Forelimb muscle (tissue), 1 donor: ENCODE measurements at places on chromosomes 4 and X. TPM values are rescaled to one million over a fixed set of nuclear protein-coding genes. Genes with fewer than 3 reads are reported as not detected.

Gene PCDH7
- polyA plus RNA-seq = 27.3 TPM

Gene USO1
- 236 TPM for polyA plus RNA-seq

Gene PPID
- 43.6 TPM for polyA plus RNA-seq

Gene TKTL2
- not detected for polyA plus RNA-seq

Gene FHIP1A
- 9.3 TPM for polyA plus RNA-seq

Gene PCDH19
- polyA plus RNA-seq = 3.8 TPM

Gene GAGE12F
- polyA plus RNA-seq = not detected

Gene CFP
- polyA plus RNA-seq = 3.0 TPM

Gene SPOCK3
- polyA plus RNA-seq = 0.86 TPM

Gene CENPE
- polyA plus RNA-seq = 4.3 TPM

Gene BEND2
- 0.05 TPM for polyA plus RNA-seq

Gene C4orf36
- polyA plus RNA-seq = not detected

DNA sequence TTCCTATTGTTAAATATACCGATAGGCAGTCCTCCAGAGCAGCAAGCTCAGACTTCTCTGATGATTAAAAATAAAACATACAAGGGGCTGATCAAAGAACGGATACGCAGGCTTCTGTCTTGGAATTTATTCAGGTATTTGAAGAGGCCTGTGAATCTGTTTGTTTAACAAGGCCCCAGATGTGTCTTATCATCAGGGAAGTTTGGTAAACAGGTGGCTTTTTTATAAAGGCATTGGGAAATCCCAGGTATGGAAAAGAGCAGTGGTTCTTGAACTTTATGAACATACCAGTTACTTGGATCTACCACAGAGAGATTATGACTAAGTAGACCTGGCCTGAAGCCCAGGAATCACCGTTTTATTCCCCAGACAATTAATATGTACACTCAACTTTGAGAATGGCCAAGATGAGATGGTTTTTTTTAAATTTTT, 47.9 kb downstream of the SOWAHB start:
- no peak for DNase-seq

- no peak for DNase-seq
Observed at GRCh38 chr4:131534944-131535645, 1614.0 kb upstream of the PCDH10 start.

DNA sequence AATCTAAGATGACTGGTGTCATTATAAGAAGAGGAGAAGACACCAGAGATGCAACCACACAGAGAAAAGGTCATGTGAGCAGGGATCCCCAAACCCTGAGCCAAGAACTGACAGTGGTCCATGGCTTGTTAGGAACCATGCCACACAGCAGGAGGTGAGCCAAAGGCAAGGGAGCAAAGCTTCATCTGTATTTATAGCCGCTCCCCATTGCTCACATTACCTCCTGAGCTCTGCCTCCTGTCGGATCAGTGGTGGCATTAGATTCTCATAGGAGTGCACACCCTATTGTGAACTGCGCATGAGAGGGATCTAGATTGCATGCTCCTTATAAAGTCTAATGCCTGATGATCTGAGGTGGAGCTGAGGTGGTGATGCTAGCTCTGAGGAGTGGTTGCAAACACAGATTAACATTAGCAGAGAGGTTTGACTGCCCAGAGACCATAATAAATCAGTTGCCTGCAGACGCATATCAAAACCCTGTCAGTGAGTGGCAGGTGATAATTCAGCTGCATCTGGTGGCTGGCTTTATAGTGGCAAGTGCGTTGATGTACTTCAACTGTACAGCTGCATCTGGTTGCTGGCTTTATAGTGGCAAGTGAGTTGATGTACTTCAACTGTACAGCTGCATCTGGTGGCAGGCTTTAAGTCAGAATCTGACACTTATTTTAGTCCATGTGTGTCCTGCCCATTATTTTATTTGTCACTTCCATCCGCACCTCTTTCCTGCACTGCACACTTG, 19.8 kb upstream of the CXCL2 start:
- no peak for DNase-seq

GRCh38 chr4:2930135-2930757, 33.0 kb downstream of the NOP14 start:
- DNase-seq = no peak

DNA sequence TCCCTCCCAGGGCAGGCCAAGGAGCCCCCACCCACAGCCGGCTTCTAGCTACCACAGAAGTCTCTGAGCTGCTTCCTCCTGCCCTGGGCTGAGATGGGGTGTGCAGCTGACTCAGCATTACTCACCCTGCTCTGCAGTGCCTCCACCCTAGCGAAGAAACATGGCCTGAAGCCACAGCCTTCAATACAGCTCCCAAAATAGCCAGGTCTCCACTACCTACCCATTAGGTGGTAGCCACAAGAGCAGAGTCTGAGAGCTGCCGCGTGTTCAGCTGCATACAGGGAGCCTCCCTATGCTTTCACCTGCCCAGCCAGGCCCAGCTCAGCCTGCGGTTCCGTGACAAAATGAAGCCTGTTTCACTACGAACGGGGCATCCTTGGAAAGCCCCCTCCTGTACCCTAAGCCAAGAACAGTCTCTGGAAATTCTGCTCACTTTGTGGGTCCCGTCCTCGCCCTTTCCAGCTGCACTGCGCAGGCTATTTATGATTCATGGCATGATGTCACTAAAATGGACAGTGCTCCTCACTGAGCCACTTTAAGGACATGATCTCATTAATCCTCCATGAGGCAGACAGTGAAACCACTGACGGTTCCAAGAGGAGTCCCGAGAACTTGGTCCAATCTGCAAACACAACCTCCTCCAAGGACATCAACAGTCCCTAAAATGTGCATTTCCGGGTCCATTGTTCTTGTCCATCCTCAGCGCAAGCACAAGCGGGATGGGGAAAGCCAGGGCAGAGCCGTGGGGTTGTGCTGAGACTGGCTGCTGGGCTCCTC, 20.2 kb downstream of the WDR1 start:
- no peak for DNase-seq

- no peak for DNase-seq
Observed at GRCh38 chr4:9769321-9769720, 12.1 kb upstream of the DRD5 start.

- no peak for DNase-seq
Observed at GRCh38 chrX:110086162-110086915, 83.4 kb downstream of the TMEM164 start.

DNA sequence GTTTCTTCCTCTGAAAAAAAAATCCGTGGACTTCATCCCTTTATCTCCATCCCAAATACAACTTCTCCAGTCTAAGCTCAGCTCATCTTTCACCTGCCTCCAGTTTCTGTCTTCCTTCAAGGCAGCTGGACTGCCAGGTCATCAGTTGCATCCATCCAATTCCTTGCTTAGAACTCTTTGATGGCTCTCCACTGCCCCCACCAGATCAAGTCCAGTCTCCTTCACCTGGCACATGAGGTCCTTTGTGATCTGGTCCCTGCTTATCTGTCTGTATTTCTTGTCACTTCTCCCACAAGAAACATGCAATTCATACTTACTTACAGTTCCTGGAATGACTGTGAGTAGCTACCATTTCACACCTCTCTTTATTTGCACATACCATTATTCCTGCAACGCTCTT, 33.8 kb downstream of the OTUD6A start:
- no peak for DNase-seq

- DNase-seq = no peak
Observed at GRCh38 chr4:532588-533317, 33.7 kb downstream of the PIGG start.

DNA sequence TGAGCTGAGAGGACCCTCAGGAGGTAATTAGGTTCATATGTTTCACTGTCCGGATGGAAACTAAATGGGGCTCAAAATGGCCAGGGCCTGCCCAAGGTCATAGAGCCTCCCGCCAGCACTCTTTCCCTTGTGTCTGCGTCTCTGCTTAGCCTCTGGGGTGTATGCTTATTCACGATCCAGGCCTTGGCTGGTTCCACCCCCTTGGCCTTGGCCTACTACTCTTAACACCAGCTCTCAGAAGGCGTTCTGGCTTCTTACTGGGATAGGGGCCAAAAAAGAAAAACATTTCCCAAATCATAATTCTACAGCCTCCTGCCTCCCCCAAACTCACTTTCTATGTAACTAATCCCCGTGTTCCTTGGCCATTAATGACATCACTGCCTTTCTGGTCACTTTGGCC, 68.8 kb downstream of the RTL5 start:
- no peak for DNase-seq
